ENCODE measurements at places on chromosomes 6 and 20.

DNA sequence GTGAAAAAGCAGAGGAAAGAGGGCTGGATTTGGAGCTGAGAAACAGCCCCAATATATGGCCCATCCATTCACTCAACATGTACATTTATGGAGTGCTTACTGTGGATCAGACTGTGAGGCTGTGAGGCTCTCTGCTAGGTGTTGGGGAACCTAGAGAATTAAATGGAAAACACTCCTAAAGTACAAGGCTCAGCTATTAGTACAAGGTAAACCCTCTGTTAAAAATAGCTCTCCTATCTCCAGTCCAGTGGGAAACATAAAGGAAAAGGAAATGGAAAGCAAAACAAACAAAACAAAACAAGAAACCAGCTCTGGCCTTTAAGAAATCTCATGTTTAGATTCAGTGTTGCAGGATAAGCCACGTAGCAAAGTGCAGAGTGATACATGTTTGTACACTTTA, 35.0 kb downstream of the LY86 start:
- DNase-seq = no peak

DNA sequence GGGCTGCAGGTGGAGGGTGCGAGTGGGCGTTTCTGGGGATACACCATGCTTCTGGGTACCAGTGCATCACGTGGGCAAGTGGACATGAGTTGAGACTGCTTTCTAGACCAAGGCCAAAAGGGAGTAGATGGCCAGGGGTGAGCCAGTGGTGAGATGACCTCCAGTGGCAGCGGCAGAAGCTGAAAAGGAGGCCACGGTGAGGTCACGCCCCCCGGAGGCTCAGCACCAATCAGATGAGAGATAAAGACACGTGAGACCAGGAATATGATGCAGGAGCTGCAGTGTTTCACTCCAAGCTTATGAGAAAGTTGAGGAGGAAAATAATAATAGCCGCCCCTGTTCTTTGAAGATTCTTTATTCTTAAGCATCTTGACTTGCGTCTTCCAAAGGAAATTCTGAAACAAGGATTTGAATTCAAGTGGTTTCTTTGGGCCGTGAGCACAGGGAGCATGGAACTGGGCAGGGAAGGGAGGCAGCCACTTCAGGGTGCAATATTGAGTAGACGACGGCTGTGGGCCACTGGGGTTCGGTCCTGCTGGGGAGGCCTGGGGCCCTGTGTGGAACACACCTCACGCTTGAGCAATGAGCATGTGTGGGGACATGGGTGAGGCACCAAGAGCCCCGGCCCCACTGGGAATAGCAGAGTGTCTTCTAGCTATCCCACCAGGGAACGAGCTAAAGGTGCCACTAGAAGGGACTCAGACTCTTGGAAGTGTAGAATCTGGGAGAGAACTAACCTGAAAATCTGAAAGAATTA, 156.7 kb upstream of the LRFN2 start:
- no peak for DNase-seq

DNA sequence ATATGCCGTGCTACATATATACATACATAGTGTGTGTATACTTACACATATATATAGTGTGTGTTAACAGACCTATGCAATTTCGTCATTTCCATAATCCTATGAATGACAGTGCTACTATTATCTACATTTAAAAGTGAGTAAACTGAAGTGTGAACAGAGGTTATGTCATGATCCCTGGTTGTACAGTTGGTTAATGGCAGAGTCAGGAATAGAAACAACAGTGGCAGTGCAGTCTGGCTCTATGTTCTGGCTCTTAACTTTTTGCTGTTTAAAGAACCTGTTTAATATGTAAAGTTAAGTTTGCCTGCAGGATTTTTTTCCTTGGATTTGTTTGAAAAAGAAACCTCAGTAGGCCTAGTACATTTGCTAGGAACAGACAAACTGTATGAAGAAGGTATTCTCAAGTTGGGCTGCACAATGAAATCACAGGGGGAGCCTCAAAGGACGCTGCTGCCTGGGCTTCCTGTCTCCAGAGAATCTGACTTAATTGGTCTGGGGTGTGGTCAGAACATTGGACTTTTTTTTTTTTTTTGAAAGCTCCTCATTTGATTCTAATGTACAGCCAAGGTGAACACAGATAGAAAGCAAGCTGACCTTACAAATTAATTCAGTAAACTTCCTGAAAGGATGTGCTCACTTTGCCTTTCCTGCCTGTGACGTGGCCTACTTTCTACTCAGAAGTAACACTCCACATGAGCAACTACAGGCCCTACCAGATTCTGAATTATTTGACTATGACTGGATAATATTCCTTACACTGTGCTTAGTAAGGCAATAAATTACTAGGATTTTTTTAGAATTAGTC, 29.4 kb downstream of the PLCB1 start:
- DNase-seq = no peak

DNA sequence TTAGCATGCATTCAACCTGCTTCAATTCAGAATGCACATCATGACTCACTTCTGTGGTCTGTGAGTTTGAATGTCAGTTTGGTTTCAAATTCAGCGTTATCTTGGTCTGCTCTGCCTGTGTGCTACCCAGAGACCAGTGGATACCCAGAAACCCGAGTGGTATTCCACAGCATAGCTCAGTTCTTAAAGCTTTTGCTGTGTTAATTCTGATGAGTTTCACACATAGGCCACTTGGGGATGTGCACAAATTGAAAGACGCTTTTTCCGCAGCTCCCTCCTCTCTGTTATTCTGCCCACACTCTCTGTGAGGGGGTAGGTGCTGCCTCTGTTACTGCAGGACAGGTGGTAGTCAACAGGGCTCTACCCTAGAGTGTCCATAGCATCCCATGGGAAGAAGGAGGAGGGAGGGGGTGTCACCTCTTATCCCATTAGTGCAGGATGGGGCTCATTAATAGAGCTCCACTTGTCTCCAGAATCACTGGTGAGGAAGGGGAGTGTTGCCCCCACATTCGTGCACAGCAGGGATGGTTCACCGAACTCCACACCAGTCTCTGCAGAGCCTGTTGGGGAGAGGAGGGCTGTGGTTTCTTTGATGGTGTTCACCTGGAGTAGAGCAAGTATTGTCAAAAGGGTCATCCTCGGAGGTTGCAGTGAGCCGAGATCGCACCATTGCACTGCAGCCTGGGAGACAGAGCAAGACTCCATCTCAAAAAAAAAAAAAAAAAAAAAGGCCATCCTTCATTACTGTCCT, 29.2 kb upstream of the SDCBP2 start:
- DNase-seq = no peak

DNA sequence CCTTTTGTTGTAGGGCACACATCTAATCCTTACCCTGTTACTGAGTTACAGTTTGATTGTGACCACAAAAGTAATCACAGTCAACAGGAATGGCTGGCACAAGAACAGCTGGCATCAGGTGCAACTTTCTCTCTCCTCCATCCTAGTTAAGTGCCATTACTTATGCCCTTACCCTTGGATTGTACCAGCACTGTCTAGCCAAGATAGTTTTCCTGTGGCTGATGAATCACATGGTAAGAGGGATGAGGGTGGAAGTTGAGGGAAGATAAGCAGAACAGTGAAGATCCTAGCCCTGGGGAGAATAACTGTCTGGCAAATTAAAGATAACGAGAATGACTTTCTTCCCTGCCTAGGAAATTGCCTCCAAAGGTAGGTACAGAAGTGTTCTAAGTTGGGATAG, 42.0 kb downstream of the RNF217 start:
- DNase-seq = no peak

DNA sequence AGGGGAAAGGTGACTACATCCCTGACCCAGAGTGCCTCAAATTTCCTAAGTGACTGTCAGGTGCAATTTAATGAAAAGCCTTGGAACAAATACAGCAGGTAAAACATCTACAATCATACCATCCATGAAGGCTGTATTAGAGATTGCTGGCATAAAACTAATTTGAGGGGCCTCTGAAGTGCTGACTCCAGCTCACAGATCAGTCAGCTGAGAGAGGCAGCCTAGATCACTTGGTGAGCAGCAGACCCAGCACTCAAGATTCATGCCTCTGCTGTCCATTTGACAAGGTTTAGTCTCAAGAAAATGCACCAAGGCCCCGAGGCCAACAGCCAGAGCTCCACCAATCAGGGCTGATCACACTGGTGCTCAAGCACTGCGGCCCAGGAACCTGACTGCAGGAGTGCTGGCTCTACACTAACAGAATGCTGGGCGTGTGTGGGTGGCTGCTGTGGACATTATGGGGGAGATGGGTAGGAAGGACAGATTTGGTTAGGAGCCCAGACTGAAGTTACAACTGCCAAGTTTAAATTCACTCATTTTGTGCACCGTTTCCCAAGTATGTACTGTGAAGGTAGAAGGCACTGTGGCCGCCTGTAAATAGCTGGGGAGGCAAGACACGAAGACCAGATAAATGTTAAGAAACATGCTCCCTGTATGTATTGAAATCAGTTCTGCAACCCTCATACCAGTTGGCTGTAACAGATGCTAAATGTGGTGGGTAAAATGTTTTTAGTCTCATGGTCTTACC, 28.2 kb downstream of the SNX5 start:
- no peak for DNase-seq

GRCh38 chr6:169849396-169849795, 98.0 kb downstream of the ERMARD start:
- DNase-seq = no peak

DNA sequence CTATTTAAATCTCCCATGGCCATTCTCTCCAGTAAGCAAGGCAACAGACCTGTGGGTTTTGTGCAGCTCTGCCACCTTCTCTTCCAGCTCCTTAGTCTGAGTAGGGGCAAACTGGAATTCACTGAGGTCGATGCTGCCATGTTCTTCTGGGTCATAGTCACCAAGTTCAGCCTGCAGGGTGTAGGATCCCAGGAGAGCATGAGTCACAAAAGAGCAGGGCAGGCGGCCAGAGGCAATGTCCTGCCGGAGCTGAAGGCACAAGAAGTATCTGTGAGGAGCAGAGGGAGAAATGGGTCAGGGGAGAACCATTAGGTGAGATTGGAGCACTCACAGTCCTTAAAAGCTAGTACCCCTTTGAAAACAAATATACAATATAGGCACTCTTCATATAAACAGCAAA, 73.7 kb downstream of the SMLR1 start:
- DNase-seq = peak; percentile 65

- DNase-seq = peak; percentile 79
Observed at GRCh38 chr6:42520786-42521607, 42.8 kb upstream of the UBR2 start.

DNA sequence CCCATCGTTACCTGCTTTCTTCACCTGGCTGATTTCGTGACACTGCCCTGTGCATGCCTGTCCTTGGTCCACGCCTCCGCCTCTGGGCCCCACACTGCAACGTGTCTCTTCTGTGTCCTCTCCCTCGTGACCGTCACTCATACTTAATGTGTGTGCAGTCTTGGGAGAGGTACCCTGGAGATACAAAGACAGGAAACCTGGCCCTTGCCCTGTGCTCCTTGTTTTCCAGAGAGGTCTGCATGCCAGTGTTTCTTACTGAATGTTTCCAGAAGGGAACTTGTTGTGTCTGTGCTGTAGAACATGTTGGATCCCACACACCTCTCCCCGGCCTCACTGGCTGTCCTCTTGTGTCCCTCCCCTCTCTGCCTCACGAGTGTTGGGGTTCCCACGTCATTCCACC, 45.8 kb downstream of the SNX9 start:
- no peak for DNase-seq

- DNase-seq = no peak
Observed at GRCh38 chr6:10526156-10526555, 5.0 kb downstream of the GCNT2 start.

DNA sequence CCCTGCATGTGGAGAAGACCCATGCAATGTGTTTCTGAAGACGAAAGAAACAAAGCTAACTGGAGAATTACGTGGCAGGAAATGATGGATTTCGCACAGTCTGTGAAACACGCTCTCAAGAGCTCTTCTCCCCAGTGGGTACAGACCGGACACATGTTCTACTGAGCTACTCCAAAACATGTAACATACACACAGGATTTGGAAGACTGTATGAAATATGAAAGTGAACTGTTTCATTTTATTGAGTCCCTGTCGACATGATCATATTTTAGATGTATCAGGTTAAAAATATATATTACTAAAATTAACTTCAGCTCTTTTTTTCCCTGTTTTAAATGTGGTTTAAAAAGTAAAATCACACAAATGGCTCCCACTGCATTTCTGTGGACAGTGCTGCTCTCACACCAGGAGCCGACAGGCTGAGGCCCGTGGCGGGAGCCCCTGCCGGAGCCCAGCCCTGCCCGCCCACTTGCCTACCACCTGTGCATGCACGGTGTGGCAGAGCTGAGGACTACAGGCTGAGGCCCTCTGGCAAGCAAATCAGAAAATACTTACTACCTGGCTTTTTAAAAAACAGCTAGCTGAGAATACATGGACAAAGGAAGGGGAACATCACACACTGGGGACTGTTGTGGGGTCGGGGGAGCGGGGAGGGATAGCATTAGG, 58.9 kb upstream of the NXT1 start:
- DNase-seq = peak; percentile 54
